ENCODE measurements at places on chromosomes 11 and 22. TPM values are rescaled to one million over a fixed set of nuclear protein-coding genes. Genes with fewer than 3 reads are reported as not detected.

The ANAPC15 gene
- 21.0 TPM for total RNA-seq

The PRODH gene
- under 0.01 TPM for total RNA-seq

The DRD4 gene
- total RNA-seq = not detected

The ISX gene
- not detected for total RNA-seq

The SPON1 gene
- total RNA-seq = 3.6 TPM

The LMNTD2 gene
- total RNA-seq = 0.32 TPM

The LRP5 gene
- 20.0 TPM for total RNA-seq

The FAT3 gene
- total RNA-seq = 13.9 TPM

The RAB39A gene
- total RNA-seq = not detected

The SERHL2 gene
- total RNA-seq = 7.1 TPM
